Activated T-helper 1 cell treated with Interleukin-2 at 50 U/mL for 16 hours (primary cell): ENCODE measurements at places on chromosomes 7 and 10.

GRCh38 chr7:157851501-157852067 is 514.8 kb downstream of the DNAJB6 start:
- peak; percentile 46 for DNase-seq

- DNase-seq = no peak
Observed at GRCh38 chr7:27424231-27424630, 181.6 kb downstream of the EVX1 start.

DNA sequence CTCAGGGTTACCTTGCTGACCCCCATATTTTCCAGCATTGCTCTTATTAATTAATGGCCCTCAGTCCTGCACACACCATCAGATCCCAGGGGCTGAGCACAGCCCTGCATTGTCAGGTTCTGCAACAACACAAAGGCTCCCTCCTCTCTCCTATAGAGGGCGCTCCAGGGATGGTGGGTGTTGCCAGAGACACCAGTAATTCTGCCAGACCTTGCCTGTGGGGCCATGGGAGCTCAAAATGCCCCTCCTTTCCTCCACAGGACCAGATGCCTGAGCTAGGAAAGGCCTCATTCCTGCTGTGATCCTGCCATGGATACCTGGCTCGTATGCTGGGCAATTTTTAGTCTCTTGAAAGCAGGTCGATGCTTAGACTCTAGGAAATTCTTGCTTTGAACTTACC is 42.8 kb upstream of the PRSS58 start:
- no peak for DNase-seq

- no peak for DNase-seq
Observed at GRCh38 chr7:32357535-32358277, 132.5 kb downstream of the LSM5 start.

DNA sequence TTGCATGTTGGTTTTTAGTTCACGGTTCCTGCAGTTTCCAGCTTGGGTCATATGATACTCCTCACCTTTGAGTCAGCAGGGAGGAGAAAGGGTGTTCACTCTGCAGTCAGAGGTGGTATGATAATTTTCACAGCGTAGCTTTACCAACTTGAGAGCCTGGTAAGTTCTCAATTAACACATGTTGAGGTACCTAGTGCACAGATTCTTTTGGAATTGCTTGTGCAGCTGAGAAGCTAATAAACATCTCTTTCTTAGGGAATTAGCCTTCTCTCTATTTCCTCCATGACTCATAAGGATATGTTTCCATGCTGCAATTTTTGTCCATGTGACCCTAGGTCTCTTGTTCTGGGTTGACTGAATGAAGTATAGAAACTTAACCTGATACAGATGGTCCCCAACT is 166.6 kb downstream of the KIF20B start:
- DNase-seq = no peak

DNA sequence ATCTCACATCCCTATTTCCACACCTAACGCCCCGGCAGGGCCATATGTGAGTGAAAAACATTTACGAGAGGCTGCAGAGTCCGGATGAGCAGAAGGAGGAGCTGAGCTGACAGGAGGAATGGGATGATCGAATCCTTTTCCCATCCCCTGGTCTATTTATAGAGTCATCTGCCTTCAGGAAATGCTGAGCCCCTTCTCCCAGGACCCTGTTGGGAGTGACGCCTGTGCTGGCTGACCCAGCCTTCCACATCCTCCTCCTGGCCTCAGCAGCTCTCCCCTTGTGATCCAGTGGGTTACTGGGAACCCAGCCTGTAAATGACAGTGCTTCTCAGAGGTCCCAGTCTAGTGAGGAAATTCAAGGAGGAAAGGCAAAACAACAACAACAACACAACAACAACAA is 16.6 kb downstream of the DENND2A start:
- no peak for DNase-seq

DNA sequence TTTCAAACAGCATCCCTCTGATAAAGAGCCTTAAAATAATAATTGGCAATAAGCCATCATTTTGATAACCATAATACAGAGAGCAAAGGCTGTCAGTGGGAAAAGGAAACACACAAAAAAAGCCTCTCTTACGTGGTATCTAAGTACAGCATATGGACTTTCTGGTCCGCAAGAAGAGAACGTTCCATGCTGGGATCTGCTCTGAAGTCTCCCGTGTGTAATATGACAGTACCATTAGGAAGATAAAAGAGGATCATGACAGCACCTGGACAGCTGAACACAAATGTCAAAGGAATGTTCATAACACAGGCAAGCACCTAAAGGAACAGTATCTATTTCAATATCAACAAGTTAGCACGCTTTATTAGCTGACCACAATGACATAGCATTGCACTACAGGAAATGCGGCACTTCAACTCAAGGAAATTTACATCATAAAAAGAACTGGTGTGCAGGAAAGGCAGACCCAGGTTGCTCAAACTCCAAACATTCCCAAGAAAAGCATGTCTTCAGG is 9.9 kb downstream of the DCLRE1A start:
- DNase-seq = no peak

DNA sequence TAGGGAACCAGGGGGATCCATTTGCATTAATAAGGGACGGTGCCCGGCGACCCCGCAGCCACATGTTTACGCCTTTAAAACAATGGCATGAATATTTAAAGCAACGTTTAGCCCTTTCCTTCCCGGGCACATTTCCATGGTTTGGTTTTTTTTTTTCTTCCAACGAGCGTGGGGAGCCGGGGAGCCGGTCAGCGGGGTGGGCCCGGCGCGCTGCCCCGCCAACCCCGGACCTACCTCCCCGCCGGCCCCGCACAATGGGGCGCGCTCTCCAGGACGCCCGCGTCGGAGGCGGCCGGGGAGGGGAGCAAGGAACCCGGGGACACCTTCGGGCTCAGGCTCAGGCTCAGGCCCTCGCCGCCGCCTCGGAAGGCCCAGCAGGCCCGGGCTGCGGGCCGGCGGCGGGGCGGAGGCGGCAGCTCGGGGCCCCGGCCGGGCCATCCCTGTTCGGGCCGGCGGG is 1.0 kb downstream of the SEPHS1 start:
- no peak for DNase-seq

DNA sequence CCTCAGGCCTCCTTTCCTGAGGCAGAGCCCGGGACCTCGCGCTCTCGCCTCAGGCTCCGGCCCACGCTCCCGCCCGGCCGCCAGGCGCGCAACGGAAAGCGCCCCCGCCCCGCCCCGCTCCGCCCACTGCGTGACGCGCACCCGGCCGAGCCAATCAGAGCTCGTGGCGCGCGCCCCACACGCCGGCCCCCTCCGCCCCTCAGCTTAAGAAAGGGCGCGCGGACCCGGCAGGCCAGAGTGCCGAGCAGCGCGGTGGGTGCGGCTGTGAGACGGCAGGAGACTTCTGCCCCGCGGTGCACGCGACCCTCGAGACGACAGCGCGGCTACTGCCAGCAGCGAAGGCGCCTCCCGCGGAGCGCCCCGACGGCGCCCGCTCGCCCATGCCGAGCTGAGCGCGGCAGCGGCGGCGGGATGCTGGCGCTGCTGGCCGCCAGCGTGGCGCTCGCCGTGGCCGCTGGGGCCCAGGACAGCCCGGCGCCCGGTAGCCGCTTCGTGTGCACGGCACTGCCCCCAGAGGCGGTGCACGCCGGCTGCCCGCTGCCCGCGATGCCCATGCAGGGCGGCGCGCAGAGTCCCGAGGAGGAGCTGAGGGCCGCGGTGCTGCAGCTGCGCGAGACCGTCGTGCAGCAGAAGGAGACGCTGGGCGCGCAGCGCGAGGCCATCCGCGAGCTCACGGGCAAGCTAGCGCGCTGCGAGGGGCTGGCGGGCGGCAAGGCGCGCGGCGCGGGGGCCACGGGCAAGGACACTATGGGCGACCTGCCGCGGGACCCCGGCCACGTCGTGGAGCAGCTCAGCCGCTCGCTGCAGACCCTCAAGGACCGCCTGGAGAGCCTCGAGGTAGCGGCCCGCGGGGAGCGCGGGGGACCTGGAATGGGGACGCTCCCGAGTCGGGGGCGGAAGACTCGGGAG is at the start of gene NPTX2:
TSS of gene NPTX2 (plus strand) at position 235 of the 909 bp plus-strand sequence. CDS start at position 412, 177 bp downstream.
- no peak for DNase-seq

- no peak for DNase-seq
Observed at GRCh38 chr7:150971242-150972022, 6.7 kb downstream of the KCNH2 start.

- DNase-seq = no peak
Observed at GRCh38 chr10:34280599-34281374, 534.3 kb downstream of the PARD3 start.

DNA sequence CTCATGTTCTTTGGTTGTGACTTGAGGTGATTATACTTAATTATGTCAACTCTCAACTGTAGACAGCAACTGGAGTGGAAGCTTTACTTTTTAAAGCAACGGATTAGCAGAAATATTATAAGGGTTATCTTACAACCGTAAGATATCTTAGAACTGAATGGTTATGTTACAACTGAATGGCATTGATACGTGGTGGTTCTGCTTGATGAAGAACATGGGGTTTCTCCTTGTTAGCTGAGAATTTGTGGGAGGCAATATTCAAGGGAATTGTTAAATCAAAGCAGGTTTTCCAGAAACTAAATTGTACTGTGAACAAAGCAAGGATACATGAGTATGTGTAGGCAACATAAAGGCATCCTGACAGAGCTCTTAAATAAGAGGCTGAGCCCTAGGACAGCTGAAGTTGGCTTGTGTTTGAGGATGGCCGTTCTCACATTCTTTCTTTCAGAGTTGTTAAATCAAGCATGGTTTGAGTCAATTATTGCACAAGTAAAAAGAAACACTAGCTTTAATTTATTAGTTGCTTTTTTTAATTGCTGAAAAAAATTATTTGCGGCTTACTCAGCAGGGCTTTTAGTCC is 350.0 kb downstream of the PLXDC2 start:
- no peak for DNase-seq
